ENCODE measurements at places on chromosomes 3 and 15.

DNA sequence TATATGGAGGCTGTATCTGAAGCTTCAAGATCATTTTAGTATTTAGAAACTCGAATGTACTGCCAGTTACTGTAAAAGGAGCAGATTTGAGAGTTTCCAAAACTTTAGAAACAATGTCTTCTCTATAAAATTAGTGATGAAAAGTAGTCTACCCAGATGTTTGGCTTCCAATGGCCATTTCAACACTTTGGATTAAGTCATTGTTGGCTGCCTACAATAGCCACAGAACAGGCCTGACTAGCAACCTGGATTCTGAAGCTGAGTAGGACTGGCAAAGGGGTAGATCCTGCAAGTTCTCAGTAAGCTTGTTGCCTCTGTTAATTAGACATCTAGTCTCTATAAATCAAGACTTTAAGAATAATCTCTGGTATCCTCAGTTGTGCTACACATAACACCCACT is 239.0 kb upstream of the KCNMB2 start:
- no peak for DNase-seq

DNA sequence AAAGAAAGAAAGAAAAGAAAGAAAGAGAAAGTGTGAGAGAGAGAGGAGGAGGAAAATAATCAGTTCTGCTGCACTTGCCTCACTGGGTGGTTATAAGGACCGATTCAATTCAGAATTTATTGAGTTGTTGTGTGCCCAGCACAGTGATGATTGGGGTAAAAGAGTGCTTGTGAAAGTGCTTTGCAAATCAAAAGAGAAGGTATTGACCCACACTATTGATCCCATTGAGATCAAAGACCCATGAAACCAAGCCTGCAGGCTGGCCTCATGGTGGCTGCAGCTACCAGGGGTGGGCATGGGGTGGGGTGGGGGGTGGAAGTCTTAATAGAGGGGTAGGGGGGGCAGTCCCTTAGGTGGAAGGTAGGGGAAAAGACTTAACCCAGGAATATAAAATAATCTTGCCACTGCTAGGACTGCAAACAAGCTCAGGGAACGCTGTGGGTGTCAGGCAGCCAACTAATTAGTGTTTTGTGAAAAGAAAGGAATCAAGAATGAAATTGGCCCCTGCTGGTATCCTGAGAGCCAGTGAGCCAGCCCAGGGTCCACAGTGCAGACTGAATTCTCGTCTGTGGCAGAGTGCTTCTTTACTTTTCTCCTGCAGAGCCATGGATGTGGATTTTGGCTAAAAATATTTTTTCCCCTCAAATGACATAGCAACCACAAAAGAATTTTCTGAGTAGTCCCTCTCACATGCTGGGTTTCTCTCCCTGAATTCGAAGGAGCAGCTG is 34.2 kb downstream of the CLEC3B start:
- DNase-seq = peak; percentile 35

- DNase-seq = no peak
These were observed 242.9 kb downstream of the FHIT start for GRCh38 chr3:61008153-61008997.

GRCh38 chr3:159771865-159772611 is 216.6 kb upstream of the IL12A start:
- DNase-seq = no peak

DNA sequence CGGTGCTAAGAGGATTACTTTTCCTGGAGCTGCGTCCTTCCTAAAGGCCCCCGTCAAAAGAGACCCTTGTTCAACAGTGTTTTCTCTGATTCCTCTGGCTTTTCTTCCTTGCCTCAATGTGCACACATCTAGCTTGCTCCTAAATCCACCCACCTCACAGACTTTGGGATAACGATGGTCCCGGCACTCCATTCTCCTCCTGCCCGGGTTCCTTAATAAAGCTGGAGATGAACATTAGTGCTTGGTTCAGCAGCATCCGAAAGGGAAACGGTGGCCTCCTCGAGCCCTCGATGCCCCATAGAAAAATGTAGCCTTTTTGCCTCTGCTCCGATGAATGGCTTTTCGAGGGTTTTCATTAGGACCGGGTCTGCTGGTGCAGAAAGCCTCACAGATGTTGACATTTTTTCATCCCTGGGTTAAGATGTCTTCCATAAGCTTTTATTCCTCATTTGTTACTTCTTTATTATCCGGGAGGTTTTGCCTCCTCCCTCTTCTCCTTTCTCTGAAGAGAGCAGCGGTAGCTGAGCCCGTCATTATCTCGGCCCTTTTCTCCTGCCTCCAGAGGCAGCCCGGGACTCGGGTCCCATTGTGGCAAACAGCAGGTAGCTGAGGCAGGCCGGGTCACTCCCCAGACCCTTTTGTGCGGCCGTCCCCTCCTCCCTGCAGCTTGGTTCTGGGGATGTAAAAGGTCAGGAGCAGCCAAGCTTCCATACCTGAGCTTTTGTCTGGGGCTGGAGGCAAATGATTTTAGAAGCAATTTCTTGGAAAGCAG is 64.6 kb downstream of the CPN2 start:
- no peak for DNase-seq

GRCh38 chr15:88036154-88036839 is 220.2 kb downstream of the NTRK3 start:
- no peak for DNase-seq

DNA sequence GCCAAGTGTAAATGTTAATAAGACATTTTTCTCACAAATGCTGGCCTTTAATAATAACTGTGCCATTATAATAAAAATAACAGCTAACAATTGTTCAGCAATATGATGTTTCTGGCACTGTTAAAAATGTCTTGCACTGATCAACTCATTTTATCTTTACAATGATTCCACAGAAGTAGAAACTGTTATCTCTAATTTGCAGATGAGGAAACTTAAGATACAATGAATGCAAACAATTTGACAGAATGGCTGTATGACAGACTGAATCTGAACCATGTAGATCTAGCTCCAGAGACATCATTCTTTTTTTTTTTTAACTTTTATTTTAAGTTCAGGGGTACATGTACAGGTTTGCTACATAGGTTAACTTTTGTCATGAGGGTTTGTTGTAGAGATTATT is 755.0 kb downstream of the TBL1XR1 start:
- no peak for DNase-seq

GRCh38 chr3:184894051-184894450 is 82.1 kb downstream of the VPS8 start:
- no peak for DNase-seq

GRCh38 chr3:62992520-62992919 is 117.3 kb upstream of the CADPS start:
- DNase-seq = no peak

DNA sequence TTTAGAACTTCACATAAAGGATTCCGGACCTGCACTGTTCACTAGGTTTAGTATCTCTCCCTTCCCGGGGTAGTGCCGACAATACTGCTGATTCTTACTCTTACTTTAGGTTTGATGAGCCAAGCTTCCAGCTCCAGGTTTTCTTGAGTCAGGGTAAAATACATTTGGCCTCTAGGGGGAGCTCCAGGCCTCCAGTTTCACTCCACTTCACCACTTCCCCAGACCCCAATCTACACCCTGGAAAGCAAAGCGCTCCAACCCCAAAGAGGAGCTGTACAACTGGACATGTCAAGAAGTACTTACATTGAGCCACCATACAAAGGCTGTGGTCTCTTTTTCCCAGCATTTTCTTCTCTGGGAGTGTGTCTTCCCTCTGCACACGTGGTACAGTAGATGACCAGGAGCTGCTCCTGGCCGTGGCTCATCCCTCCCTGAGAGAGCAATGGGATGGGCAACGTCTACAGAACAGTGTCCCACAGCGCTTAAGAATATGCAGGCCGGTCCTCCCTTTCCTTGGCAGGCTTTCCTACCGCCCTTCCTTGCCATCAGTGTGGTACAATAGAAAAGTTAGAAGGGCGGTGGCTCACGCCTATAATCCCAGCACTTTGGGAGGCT is 93.9 kb upstream of the CCDC80 start:
- peak; percentile 82 for DNase-seq

DNA sequence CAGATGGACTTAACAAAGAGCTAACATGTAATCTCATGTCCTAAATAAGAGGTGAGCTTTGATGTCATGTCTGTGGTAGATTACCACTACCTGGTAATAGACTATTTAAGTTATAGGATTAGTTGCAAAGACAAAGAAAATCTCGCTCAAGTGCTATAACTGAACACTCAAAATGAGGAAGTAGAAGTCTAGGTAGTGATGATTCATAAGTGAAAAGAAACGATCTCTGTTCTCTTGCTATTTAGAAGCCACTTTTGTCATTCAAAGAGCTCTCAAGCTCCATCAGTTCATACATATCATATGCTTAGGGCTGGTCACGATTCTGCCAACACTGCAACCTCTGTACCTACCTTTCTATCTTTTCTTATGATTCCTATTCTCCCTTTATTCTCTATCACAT is 110.9 kb downstream of the EDEM1 start:
- DNase-seq = no peak

DNA sequence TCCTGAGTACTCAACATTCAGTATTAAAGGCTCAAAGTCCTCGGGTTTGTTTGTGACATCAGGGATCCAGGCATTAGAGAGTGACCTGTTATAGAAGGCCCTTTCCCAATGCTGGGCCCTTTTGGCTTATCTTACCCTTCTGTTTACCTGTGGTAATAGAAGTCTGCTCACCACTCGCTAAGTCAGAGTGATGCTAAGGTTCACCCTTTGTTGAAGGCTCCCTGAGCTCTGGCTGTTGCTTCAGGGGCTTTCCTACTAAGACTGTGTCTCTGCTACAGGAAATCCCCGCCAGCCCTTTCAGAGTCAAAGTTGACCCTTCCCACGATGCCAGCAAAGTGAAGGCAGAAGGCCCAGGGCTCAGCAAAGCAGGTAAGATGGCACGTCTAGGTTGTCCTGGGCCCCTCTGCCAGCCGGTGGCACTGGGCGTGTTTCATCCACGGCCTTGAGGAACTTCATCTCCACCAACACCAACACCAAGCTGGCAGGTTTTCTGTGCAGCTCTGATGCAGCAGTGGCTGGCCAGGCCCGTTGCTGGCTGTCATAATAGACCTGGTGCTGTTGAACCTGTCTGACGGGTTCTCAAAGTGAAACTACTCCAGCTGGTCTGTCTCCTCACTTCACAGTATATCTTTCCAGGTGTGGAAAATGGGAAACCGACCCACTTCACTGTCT is 99.1 kb downstream of the DNASE1L3 start:
- no peak for DNase-seq

DNA sequence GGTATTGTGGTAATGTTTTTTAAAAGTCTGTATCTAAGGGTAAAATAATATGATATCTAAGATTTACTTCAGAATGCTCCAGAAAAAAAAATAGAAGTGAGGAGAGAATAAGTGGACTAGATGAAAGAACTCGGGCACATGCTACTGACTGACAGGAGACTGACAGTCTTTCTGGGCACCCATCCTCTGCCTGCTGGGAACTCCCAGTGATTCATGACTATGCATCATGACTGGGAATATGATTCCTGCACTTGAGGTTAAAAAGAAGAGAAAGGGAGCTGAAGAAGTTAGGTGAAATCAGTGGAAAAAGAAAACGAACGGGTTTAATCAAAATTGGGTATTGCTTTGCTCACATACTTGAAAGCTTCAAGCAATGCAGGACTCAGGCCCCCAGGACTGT is 35.7 kb upstream of the SPSB4 start:
- no peak for DNase-seq

- no peak for DNase-seq
These were observed 141.6 kb upstream of the SPRED1 start for GRCh38 chr15:38111070-38111469.

DNA sequence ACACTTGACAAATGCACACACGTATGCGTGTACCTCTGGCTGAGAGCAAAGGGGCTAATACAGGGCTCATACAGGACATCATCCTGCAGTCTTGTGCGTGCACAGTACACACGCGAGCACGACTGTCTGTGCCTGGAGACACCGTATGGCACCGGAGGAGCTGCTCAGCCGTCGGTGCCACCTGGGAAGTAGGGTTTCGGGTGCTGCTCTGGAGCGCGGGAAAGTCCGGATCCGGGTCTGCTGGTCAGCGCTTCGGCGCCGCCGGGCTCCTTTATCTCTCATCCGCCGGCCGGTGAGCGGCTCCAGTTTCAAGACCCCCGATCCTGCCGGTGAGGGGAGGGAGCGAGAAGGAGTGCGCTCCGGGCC is 9.3 kb downstream of the FOXL2 start:
- no peak for DNase-seq

DNA sequence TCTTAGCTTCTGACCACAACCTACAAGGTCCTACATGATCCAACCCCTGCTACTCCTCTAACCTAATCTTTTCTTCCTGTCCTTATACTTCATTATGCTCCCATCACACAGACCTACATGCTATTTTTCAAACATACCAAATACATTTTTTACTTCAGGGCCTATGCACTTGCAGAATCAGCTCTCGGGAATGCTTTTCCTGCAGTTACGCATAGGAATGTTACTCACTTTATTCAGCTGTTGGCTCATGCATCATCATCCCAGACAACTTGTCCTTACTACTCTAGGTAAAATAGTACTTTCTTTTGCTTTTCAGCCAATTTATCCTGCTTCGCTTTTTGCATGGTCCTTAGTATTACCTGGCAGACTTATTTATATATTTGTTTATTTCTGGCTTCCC is 105.6 kb downstream of the OXSM start:
- DNase-seq = peak; percentile 58

DNA sequence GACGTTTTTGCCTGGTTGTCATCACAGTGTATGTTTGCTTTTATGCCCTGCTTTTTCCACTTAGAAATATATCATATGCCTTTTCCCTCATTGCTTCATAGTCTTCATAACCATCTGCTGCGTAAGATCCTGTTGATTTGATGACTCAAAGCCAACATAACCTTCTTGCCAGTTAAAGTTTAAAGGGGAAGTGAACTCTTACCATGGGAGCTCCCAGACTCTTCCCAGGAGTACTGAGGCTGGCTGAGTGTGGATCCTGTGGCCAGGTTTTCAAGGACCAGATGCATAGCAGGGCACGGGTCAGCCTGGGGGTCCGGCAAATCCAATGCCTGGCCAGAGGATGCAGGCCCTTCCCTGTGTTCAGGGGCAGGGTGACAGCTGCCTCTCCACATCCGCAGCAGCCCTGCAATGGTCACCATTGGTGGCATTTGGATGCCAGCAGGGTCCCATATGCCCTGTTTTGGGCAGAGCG is 42.0 kb upstream of the SACM1L start:
- peak; percentile 91 for DNase-seq

DNA sequence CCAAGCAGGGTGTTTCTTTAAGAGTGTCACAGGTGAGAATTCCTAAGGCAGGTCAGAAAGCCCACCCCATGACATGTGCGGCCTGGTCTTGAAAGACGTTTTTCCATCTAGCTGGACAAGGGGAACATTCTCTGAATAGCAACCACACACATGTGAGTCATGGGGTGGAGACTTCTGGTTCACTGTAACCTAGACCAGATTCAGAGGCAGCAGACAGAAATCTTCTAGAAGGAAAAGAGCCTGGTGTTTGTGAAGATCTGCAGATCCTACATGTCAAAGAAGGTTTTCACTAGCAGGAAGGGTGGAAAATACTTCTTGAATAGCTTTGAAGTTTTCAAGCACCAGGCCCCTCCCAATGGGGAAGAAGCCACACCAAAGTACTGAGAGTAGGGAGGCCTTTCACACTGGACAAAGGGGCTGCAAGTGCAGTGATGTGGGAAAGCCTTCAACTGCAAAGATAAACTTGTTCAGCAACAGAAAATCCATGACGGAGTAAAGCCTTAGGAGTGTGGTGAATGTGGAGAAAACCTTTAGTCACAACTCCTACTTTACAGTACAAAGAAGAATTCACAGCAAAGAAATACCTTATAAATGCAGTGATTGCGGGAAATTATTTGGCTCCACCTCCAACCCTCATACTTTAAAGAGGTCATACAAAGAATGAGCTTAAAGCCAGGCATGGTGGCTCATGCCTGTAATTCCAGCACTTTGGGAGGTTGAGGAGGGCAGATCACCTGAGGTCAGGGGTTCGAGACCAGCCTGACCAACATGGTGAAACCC is 17.6 kb downstream of the ADAM10 start:
- peak; percentile 81 for DNase-seq

Measured in EH (cell line).